ENCODE measurements at places on chromosomes 5 and 9.
A peak's percentile ranks its signal among the peaks of the same experiment; 100 is the strongest.

DNA sequence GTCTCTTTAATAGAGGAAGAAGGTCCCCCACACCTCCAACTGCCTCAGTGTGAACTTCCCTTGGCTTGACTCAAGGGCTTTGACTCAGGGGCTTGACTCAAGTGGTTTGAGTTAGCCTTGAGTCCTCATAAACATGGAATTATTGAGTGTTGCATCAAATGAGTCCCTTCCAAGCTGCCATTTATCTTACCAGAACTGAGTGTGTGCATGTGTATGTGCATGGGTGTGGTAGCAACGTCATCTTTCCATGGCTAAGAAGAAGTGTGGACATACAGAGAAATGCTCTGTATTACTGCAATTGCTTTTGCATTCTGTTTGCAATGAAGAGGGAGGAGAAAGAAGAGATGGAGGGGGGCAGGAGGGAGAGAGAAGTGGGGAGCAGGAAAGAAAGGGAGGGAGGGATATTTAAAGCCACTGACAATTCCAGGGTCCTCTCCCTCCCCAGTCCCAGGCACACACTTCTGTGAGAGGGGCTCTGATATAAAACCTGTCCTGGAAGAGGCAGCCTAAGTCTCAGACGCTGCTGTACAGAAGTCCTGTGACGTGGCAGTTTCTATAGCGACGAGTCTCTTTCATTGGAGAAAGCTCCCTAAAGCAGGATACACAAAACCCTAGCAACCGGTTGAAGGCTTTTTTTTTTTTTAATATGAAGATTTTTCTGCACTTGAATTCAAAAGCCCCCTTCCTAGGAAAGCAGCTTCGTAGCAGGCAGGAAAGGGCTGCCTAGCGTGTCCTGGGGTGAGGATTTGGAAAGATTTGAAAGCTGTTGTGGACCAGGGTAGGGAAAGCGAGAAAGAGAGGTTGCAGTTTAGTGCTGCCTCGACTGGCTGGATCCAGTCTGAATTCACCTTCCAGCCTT, 93.3 kb upstream of the MAP1B start:
- DNase-seq: no peak

GRCh38 chr5:36688722-36689121, 82.3 kb downstream of the SLC1A3 start:
- peak; percentile 49 for DNase-seq

DNA sequence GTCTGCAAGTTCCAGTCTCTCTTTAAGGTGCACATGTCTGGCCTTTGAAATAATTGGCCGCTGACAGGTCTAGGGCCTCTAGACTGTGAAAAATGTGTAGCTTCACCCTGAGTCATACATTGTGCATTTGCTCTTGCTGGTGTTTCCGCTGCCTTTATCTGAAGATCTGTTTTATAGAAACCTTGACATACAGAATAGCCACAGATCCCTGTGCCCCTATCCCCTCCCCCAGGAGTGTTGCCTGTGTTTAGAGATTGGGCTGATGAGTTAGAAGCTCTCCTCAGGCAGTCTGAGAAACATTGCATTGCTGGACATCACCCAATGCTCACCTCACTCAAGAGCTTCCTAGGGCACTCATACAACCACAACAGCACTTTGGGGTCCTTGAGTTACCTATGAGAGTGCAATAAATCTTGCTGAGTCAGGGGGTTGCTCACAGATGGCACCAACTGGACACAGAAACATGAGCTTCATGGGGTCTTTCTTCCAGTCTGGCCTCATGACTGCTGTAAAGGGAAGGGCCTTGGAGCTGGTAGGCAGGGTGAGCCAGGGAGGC, 3.8 kb upstream of the ZNF782 start:
- DNase-seq: peak; percentile 24

GRCh38 chr5:143183989-143184388, 219.5 kb downstream of the NR3C1 start:
- no peak for DNase-seq

- DNase-seq: no peak
Observed at GRCh38 chr5:10591159-10591558, 27.3 kb downstream of the ANKRD33B start.

DNA sequence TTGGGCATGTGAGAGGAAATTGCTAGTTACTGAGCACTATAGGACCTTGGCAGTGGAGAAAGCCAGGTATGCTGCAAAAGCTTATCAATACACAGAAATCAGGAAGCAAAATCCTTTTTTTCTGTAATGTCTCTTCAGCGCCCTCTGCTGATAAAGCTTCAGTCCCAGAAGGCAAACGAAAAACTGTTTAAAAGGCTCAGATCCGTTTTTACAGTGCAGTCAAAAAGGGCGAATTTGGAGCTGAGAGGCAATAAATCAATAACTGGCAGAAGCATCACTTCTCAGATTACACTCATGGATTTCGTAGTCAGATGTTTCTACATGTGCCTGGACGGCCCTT, 1.1 kb upstream of the MAN2A1 start:
- DNase-seq: peak; percentile 79

- no peak for DNase-seq
Observed at GRCh38 chr9:14989811-14990210, 79.6 kb upstream of the FREM1 start.

DNA sequence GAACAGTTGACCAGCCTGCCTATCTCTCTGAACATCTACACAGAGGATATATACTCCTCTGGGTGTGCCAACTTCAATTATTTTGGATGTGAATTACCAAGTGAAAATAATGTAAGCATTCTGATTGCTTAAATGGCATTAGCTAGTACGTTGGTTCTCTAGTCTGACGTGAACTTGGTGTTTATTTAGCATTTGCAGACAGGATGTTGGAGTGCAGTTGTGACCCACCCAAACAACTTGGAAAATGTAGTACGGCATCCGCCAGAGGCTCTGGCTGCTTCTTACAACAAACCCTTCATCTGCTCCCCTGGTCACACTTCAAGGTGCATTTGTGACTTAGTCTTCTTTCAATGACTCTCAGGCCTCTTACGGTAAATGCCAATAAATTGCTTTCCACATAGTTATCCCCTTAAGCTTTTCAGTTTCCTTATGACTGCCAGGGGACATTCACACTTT, 616.6 kb downstream of the PDE4D start:
- DNase-seq: no peak

- DNase-seq: no peak
Observed at GRCh38 chr5:150399524-150400211, 13.0 kb downstream of the CD74 start.

DNA sequence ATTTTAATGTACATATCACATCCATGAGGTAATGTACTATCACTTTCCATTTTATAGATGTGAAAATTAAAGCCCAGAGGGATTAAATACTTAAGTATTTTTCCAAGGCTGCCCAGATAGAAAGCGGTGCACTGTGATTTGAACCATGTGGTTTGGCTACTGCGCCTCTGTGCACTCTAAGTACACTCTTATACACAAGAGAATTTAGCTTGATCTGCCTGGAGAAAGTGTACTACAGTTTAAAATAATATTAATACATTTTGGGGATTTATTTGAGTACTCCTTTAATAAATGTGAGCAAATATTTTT, 360.4 kb upstream of the ACTBL2 start:
- DNase-seq: no peak

DNA sequence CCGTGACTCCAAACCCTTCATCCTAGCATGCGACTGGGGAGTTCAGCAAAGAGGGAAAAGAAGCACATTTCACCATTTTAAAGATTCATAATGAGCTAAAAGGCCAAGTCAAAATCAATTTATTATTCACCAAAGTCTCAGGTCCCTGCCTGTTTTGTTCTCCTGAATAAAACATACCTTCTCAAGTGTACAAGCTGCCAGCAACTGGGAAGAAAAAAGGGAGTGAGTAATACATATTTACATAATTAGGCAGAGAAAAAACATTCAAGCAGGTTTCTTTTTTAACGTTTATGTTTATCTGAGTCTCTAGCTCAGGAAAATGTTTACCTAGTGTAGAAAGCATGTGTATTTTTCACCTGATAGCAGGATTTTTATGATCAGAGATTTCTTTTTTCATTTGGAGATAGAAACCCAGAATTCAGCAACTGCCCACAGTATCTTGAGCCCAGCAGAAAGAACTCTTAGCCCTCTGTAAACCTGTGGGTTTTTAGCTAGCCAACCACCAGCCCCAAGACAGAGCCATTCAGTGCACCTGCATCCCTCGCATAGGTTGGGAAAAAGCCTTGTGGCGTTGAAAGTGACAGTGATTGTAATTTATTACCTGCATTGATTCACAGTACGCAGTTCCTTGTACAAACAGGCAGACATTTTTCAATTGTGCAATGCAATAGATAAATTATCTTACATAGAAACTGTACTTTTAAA, 117.9 kb upstream of the GRIA1 start:
- DNase-seq: no peak

Data from erythroblast (primary cell).